ENCODE measurements at places on chromosomes 13 and 19.

GRCh38 chr19:33376423-33376822 lies 2.9 kb downstream of the CEBPG start:
- no peak for DNase-seq

GRCh38 chr13:85737952-85738351 lies 61.3 kb downstream of the SLITRK6 start:
- DNase-seq: no peak

DNA sequence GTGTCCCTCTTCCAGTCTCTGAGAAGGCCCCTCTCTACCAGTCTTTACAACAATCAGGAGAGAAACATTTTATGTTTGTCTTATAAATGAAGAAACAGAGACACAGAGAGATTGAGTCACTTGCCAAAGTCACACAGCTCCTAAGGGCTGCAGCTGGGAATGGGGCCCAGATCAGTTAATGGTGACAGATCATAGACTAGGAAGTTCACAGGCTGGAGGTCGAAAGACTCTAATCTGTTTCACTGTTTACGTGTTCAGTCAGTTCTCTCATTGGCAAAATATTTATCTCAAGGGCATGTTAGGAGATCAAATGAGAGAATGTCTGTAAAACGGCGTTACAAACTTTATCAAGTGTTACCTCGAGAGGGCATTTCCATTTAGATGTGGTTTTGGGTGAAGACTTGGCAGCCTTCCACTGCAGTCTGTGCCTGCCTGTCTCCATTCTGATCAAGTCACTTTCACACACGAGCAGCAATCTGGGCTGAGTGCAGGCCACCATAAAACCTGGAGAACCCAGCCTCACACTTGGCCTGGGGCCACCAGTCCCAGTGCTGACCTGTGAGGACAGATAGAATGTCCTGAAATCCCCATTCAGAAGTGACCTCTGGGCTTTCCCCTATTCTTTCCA lies 65.1 kb downstream of the SIAH3 start:
- DNase-seq: no peak

DNA sequence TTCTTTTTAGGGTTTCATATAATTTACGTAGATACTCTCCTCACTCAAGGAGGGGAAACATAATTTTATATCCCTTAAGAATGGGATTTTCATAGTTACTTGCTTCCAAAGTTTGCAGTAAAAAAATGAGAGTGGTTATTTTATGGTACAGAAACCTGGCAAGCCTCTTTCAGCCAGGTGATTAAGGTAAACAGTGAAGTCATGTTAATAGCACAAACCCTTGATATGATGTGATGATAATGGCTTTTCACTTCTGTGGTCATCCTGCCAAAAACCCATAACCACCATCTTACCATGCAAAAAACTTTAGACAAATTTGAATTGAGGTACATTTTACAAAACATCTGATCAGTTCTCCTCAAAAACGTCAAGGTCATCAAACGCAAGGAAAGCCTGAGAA lies 517.8 kb downstream of the SLITRK5 start:
- DNase-seq: no peak

DNA sequence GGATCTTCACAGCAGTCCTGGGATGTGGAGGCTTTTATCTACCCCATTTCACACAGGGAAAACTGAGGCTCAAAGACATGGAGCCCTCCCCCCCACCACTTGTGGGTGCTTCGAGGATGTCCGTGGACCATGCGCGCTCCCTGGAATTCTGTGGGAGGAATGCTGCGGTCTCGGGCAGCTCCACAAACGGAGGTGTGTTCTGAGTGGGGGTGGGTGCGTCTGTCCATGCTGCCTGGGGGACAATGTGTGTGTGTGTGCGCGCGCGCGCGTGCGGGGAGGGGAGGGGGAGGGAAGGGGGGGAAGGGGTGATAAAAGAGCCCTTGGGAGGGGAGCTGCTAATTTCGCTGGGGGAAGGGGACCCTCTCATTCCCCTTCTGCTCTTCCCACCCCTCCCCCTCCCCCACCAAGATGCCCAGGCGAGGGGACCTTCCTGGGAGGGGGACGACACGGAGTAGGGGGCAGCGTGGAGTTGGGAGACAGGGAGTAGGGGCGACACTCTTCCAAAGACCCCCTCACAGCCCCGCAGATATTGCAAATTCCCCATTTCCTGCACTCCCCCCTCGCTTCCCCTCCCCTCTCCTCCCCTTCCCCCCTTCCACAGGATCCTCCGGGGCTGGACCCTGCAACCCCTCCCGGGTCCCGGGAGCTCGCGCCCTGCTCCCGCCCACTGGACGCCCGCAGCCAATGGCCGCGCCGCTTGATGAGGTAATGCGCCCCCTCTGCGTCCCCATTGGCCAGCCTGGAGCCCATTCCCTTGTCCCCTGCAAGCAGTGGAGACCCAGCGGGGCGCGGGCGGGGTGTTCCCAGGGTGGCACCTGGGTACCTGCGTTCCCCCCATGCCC lies 18.9 kb upstream of the ZNRF4 start:
- DNase-seq: no peak

GRCh38 chr13:51818276-51818675 lies 14.3 kb upstream of the DHRS12 start:
- no peak for DNase-seq

- DNase-seq: no peak
Observed at GRCh38 chr13:76750126-76750525, 136.1 kb downstream of the KCTD12 start.

GRCh38 chr13:58953638-58954037 lies 1210.1 kb downstream of the DIAPH3 start:
- no peak for DNase-seq

DNA sequence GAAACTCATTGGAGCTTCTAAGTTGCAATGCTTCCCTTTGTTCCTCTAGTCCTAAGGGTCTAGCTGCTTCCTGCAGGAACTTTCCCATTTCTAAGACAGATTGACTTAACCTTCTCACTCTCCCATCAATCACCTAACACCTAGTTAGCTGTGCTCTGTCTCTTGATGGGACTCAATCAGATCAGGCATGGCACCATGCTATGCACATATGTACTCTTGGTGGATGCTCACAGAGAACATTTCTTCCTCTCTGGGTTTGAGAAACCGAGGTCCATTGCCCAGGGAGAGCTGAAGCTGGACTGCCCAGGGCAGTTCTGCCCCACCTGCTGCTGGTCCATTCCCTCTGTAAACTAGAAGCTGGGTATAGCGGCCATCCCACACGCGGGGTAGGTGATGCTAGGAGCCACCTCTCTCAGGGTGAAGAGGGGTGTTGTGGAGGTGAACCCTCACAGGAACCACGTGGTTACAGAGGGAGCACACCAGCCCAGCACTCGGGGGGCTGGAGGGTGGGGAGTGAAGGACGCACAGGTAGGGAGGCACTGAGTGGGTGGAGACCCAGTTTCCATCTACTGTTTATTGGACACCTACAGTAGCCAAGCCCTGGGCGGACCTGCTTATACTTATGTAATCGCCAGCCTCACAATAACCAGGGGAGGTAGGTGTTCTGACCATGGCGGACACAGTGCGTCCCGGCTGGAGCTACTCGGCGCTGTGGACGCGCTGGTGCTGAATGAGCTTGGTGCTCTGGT lies 3.1 kb upstream of the UBE2M start:
- DNase-seq: no peak

DNA sequence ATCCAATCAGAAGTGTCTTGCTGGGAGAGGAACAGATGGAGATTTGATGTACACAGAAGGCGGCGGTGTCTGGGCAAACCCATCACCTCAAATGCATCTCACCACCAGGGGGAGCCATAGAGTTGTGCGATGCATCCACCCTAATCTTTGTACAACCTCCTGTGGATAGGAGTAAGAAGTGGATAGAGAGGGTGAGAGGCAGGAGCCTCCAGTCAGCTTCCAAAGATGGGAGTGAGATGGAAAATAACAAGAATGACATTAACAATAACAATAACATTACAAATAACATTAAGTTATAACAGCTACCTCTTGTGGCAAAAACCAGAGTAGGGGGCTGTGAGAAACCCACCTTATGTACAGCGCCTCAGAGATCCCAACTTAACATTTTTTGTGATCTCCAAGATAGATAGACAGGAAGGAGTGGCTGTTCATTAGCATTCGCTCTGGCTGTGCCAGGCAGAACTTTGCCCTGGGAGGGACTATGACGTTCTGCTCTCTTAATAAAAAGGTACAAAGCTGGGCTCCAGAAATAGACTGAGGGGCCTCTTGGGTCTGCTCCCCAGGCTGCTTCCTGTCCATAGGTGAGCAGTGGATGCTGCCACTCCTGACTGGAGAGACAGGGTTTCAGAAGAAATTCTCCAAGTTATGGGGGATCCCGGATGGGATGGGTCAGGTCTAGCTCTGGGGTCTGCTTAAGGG lies 5.2 kb upstream of the CEACAM18 start:
- DNase-seq: peak; percentile 21

- DNase-seq: no peak
Observed at GRCh38 chr19:38281811-38282566, 17.6 kb downstream of the SPINT2 start.

- no peak for DNase-seq
Observed at GRCh38 chr13:23777575-23777870, 111.7 kb downstream of the MIPEP start.

- no peak for DNase-seq
Observed at GRCh38 chr19:36605877-36606478, 865 bp downstream of the ZNF382 start.

DNA sequence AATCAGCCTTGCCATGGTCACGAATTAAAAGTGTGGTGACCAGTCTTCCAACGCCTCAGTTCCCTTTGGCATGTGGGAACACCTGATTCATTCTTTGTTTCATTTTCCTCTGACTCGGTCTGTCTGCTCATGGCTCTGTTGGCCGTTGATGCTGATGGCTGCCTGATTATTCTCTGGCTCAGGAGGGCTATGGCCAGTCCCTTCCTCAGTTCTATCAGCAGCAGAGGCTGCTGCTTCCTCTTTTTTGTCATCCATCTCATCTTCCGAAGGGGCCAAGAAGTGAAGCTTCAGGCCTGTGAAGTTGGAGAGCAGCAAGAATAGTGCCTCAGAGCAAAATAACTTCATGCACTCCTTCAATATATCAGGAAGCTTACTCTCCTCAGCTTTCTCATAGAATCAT lies 9.5 kb upstream of the MLNR start:
- no peak for DNase-seq

DNA sequence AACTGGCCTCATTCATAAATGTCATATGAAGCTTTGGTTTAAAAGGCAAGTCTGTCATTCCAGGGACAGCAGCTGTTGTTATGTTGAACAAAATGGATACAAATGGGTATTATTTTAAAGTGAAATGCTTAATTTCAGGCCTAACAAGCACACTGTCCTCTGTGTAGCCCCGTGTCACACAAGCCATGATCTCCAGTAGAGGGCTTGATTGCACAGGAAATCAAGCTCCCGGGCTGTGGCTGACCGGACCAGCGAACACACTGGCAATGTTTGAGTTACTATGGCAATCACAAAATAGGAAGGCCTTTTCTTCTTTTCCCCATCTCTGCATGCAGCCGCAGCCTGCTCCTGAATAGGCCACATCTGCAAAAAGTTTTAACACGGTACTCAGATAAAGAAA lies 64.0 kb upstream of the GSX1 start:
- DNase-seq: no peak

DNA sequence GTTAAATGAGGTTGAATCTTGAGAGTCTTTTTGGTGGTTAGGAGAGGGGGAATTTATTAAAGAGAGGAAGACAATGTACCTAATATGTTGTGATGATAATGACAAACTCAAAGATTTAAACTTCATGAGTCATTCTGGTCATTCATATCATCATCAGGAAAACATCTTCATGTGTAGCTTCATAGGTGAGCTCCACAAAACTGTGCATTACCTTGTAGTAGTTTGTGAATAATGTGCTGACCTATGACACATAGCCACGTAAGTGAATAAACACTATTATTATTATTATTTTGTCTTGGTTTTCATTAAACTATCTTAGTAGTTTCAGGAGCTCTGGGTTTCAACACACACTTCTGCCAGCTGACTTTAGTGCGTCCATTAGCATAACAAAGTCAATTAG lies 997 bp upstream of the GPC6 start:
- DNase-seq: no peak

GRCh38 chr13:28658539-28658795 lies 463 bp upstream of the POMP start:
- DNase-seq: no peak

- no peak for DNase-seq
Observed at GRCh38 chr13:51419001-51419636, 33.7 kb downstream of the INTS6 start.

GRCh38 chr13:112618501-112618900 lies 30.5 kb upstream of the TUBGCP3 start:
- DNase-seq: no peak

- DNase-seq: no peak
Observed at GRCh38 chr19:48719263-48720171, at the start of gene MAMSTR. Gene MAMSTR (minus strand): TSS chr19:48719725. CDS start chr19:48719031, 694 bp downstream.

DNA sequence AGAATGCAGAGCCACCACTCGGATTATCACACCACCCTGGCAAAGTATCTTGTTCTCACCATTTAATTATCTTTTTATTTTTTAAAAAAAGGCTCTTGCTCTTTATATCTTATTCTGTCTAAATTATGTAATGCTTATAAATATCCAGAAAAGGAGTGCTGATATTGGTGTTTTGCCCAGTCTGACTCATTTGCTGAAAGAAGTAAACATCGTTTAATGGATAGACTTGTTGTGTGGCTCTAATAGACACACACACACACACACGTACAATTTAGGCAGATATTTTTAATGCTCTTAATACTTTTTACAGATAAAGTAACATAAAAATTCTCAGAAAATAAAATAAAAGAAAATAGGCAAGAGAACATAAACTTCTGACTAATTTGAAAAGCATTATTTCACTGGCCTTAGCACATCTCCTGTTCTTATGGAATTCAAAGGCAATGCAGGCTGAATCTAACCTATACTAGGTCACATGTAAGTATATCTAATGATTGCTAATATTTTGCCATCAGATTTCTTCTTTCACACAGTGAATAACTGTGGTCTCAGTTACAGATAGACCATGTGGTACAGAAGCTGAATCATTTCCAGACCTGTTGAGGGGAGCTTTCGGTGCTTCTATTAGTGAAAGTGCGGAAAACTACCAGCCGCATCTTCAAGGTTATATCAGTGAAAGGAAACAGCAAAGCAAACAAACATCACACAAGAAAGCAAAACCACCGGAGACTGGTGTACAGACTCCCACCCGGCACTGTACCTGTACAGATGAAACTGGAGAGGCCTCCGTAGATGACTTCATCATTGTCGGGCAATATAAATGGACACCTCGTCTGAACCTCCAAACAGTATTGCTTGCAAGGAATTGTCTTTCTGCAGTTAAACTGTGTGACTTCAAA lies 642.1 kb upstream of the ARGLU1 start:
- DNase-seq: peak; percentile 70

GRCh38 chr19:52277471-52277870 lies 8.1 kb downstream of the ZNF766 start:
- no peak for DNase-seq

- DNase-seq: no peak
Observed at GRCh38 chr13:35479038-35479492, 2.6 kb upstream of the MAB21L1 start.

- no peak for DNase-seq
Observed at GRCh38 chr19:52749780-52750179, 14.9 kb upstream of the ZNF611 start.

DNA sequence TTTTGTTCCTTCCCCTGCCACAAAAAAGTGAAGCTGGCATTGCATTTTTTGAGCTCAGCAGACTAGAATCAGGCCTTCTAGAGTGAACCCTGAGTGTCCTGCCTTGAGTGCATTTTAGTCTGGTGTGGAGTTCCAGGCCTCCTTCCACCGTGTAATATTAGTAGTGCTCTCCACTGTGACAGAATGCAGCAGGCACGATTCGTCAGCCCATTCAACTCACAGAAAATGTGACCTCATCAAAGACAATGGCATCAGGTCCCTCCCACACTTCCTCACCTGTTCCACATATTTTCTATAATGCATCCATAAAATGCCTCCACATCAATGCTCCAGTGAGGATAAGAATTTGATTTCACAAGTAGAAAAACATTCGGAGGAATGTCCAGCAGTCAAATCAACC lies 227.6 kb downstream of the FGF9 start:
- DNase-seq: no peak

- no peak for DNase-seq
Observed at GRCh38 chr19:23527797-23528196, 132.5 kb upstream of the ZNF91 start.
